Memory B cell (primary cell): ENCODE measurements at places on chromosomes 1 and 21.

- peak; percentile 86 for DNase-seq
Measured at GRCh38 chr1:9181176-9181906, 52.4 kb upstream of the GPR157 start.

DNA sequence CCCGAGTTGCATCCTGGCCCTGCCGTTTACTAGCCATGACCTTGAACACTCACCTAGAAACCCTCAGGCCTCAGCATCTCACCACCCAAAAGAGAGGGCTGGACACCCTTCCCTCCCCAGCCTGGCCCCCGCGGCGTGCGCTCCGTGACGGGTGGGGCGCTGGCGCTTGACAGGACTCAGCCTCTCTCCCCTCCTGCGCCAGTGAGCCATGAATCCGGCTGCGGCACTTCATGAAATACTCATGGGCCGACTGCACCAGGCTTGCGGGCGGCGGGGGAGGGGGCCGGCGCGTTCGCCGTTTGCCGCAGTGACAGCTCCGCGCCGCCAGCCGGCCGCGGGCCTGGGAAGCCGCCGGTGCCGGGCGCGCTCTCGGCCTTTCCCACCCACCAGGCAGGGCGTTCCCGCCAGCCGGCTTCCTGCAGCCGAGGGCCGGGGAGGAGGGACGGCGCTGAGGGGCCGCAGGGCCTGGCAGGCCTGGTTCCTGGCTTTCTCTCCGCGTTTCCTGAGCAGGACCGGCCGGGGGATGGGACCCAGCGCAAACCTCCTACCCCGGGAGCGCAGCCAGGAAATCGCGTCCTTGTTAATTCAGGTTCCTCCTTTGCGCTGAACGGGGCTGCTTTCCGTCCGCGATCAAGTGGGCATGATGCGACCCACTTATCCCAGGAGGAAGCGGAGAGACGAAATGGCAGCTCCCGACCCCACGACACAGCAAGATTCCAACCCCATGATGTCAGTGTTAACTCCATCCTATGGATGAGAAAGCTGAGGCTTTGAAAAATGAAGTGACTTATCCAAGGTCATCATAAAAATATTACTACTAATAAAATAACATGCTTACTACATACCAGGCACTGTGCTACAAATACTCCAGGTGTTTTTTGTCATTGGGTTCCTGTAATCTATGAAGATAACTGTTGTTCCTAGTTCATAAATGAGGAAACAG lies 9.1 kb upstream of the LUZP1 start:
- DNase-seq, result peak; percentile 64

DNA sequence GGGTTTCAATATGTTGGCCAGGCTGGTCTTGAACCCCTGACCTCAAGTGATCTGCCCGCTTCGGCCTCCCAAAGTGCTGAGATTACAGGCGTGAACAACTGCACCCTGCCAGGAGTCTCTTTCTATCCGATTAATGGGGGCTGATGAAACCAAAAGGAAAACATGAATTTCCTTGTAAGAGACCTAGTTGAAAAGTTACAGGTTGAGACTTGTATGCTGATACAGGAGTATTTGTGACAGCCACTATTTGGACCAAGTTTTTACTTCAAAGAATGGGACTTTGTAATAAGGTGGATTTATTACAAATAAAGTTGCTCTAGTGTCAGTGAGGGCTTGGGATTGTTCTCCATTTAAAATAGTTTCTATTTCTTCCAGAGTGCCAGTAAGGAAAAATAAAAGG lies 43.6 kb upstream of the TMEM61 start:
- DNase-seq, result no peak

GRCh38 chr1:64934115-64934877 lies 32.1 kb downstream of the JAK1 start:
- no peak for DNase-seq

DNA sequence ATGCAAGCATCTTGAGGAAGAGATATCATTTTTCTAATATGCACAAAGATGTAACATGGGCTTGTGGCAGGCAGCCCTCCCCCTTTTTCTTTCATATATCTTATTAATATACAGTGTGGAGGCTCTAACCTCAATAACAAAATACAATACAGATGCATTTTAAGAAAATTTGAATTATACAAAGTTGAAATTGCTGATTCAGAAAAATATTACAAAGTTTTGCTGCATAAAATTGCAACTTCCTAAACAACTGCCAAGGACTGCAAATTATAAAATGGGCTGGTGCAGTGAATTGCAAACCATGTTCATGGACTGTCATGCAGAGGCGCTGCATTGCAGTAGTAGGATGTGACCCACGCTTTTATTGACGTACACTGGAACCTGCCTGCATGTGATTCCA lies 84.0 kb downstream of the LPAR3 start:
- DNase-seq, result no peak

DNA sequence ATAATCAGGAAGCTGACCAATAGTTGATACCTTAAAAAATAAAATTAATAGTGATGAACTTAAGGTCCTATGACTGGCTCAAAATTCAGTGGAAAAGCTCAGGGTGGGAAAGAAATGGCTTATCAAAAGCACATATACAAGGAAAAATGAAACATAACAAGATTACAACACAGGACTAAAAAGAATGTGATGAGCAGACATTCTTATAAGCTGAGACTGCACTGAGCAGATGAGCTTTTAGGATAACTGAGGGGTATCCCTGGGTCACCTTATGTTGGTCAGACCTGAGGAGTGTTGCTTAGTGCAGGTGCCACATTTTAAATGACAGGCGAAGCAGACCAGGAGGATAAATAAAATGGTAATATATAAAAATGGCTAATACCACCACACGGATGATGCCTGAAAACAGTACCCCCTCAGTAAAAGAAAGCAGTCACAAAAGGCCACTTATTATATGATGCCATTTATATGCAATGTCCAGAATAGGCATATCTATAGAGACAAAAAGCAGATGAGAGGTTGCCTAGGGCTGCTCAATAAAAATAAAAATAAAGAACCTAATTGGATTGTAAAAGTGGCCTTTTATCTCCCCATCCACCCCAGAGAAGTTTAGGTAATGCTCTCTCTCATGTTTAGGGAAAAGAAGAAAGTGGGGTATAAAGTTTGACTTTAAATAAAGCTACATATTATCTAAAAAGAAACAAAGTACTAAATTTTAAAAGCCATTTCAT lies 163.9 kb downstream of the SLC45A1 start:
- no peak for DNase-seq

DNA sequence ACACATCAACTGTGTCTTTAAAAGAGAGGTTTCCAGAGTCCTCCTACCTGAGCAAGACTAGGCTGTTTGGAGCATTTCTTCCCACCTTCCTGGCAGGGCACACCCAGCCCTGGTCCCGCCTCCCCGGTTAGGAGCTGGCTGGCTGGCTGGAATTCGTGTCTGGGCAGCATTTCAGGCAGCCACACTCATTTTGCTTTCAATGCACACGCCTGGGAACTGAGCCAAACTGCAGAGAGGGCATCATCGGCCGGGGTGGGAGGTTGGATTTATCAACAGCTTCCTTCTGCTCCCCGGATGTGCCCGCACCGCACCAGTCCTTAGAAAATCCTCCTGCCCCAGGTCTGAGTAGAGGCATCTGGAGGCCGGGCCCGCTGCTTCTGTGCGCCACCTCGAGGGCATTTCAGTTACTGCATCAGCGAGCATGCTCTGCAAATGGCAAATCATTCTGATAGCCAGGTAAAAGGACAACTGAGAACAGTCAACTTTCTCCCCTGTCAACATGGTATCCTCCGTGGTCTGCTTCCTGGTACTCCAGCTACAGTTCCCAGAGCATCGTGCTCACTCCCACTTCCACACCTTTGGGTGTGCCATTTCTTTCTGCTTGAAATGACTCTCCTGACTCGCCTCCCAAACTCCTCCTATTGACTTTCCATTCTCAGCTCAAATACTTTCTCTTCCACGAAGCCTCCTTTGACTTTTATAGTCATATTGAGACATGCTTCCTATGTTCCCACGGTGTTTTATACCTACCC lies 20.6 kb downstream of the TCEA3 start:
- DNase-seq, result peak; percentile 87

DNA sequence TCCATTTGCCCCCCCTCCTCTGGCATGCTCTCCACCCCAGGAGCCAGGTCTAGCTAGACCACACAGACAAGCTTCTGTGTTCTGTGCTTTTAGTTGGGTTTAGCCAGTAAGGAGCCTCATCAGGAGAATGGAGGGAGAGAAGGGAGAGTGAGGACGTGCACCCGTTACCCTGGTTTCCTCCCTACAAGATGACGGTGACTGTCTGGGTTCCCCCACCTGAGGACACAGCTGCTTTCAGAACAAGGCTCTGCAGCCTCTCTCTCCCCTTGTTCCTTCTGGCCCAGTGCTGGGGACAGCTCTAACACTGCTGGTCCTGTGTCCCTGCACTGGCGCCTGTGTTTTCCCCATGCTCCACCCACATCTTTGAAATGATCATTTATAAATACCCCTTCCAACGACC lies 184.4 kb upstream of the GALNT2 start:
- peak; percentile 7 for DNase-seq

GRCh38 chr1:160550572-160551034 lies 27.5 kb upstream of the SLAMF6 start:
- DNase-seq, result no peak

GRCh38 chr1:79396901-79397300 lies 390.4 kb upstream of the ADGRL4 start:
- DNase-seq, result no peak

DNA sequence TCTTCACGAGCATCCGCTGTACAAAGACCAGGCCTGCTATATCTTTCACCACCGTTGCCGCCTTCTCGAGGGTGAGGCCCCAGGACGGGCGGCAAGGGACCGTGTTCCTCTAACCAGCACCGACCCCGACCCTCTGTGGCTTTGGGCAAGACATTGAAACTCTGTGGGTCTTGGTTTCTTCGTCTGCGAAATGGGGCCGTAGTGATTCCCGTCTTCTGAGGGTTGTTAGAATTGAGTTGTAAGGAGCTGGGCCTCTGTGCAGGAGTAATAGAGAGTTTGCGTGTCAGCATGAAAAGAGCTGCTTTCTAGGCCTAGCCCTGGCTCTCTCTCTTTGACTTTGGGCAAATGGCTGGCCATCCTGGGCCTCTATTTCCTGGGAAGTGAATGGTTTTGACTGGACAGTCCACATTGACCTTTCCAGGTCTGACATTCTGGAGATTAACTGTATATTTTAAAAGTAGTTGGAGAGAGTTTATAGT lies 591 bp downstream of the MRPL37 start:
- DNase-seq, result no peak

- no peak for DNase-seq
Measured at GRCh38 chr1:183810121-183810520, 5.2 kb downstream of the RGL1 start.

GRCh38 chr21:45454926-45455673 lies 50.1 kb downstream of the COL18A1 start:
- no peak for DNase-seq

GRCh38 chr1:32818804-32819541 lies 1.5 kb downstream of the S100PBP start:
- peak; percentile 3 for DNase-seq

- DNase-seq, result no peak
Measured at GRCh38 chr1:184698016-184698415, 56.6 kb downstream of the EDEM3 start.

- no peak for DNase-seq
Measured at GRCh38 chr1:228351850-228352249, 54.8 kb downstream of the TRIM11 start.

- DNase-seq, result no peak
Measured at GRCh38 chr1:7495962-7496361, 275.1 kb upstream of the VAMP3 start.

DNA sequence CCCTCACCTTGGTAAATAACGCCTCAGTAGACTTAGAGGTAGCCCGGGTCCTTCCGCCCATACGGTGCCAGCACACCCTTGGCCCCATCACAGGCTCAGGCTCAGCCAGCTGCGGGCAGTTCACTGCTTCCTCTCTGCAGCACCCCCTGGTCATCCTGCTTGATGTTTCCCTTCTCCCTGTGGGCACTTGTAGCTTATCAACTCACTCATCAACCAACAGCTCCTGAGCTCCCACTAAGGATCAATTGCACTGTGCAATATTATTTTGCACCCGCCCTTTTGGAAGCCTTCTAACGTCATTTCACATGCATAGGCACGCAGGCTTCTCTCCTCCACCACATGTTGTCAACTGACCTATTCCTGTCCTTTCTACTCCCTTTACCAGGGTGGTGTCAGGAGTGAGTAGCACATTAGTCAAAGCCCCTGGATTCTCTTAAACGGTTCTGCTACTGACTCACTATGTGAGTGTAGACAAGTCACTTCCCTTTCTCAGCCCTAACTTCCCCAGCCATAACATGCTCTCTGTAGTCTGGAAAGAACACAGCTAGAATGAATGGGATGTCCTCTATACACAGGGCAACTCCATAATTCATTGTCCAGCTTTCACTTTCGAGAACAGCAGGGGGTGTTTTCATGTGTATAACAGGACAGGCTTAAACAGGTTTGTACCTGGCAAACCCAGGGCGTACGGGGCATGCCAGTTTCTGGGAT lies 47.1 kb upstream of the IRF2BP2 start:
- no peak for DNase-seq

DNA sequence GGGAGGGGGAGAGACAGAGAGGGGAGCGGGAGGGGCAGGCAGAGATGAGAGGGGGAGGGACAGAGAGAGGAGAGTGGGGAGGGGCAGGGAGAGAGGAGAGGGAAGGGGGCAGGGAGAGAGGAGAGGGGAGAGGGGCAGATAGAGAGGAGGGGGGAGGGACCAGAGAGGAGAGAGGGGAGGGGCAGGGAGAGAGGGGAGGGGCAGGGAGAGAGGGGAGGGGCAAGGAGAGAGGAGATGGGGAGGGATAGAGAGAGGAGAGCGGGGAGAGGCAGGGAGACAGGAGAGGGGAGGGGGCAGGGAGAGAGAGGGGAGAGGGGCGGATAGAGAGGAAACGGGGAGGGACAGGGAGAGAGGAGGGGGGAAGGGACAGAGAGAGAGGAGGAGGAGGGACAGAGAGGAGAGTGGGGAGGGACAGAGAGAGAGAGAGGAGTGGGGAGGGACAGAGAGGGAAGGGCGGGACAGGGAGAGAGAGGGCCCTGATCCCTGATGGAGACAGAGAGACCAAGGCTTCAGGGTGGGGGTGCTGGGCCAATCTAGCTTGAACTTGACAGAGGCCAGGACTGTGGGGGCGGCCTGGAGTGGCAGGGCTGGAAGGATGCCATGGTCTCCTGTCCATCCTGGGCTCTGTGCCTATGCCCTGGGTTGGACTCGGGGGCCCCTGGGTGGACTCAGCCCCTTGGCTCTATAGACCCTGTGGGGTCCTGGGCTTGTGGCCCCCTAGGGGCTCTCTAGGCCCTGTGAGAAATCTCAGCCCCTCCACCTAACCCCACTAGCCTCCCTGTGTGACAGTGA lies 43.6 kb downstream of the DMRTB1 start:
- DNase-seq, result no peak

DNA sequence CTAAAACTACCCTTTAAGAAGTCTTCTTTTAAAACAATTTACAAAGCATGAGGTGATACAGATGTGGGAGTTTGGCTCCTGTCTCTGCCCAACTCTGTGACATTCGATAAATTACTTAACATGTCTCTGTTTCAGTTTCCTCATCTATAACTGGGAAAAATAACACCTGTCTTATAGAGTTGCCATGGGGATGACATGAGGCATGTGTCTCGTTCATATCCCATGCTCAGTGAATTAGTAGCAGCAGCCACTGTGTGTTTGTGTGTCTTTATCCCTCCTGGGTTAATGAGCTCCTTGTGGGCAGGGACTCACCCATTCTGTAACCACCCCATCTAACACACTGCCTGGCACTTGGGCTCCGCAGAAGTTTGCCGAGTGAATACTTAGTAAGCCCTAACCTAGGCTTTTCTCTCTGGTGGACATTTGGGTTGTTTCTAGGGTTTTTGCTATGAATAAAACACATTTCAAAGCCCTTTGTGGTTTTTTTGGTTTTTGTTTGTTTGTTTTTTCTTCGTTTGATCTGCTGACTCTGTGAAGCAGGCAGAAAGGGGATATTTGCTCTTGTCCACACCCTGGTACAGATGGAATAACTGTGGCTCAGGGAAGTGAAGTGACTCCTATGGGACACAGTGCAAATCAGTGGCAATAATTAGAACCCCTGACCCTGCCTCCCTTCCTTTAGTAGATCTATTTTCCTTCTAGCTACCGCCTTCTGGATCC lies 797 bp upstream of the KCNJ9 start:
- DNase-seq, result no peak
